ENCODE measurements at places on chromosomes 16 and 17. TPM values are rescaled to one million over a fixed set of nuclear protein-coding genes. Genes with fewer than 3 reads are reported as not detected.

- DNase-seq, result no peak
Measured at GRCh38 chr16:52581530-52581929, 34.6 kb upstream of the TOX3 start.

- no peak for DNase-seq
Measured at GRCh38 chr16:49574826-49575225, 201.2 kb downstream of the C16orf78 start.

DNA sequence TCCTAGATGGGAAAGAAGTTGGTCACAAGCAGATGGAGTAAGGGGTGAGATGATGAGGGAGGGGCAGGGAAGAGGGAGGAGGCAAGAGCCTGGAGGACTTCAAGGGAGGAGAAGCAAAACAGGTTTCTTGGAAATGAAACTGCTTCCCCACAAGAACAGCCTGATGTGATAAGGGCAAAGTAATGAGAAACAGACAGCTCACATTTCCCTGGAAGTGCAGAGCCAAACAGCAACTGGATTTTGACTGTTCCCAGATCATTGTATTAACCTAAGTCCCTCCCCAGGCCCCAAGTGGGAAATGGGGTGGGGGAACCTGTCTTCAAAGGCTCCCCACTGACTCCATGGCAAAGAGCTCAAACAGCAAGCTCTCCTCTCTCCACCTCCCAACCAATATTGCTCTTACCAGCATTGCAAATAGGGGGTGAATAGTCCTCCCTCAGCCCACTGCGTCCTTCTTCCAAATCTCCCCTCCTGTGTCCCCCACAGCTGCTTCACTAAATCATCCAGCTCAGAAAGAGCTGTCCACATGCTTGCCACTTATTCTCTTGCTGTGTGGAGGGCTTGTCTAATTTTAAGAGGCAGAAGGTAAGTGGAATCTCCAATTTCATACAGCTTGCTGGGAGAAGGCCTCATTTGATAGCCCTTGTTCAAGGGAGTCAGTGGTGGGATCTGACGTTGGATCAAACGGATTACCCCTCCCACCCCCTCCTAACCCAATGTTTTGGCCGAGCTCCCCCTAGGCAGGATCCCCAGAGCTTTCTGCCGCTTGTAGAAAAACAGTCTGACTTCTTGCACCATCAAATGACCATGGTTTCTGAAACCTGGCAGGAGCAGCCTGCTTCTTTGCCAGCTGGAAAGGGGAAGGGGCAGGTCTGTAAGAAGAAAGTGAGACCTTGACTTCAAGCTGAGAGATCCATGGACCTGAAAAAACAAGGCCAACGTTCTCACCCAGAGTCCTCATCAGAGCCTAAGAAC is 56.3 kb upstream of the SMIM36 start:
- no peak for DNase-seq

The SLFN14 gene
- total RNA-seq, result not detected

GRCh38 chr17:49510720-49511110 is 15.6 kb downstream of the NGFR start:
- DNase-seq, result no peak

- no peak for DNase-seq
Measured at GRCh38 chr17:46811978-46812583, 6.4 kb downstream of the WNT3 start.
